A673 (cell line): ENCODE measurements at places on chromosomes 3 and 15. TPM values are rescaled to one million over a fixed set of nuclear protein-coding genes. Genes with fewer than 3 reads are reported as not detected.

DNA sequence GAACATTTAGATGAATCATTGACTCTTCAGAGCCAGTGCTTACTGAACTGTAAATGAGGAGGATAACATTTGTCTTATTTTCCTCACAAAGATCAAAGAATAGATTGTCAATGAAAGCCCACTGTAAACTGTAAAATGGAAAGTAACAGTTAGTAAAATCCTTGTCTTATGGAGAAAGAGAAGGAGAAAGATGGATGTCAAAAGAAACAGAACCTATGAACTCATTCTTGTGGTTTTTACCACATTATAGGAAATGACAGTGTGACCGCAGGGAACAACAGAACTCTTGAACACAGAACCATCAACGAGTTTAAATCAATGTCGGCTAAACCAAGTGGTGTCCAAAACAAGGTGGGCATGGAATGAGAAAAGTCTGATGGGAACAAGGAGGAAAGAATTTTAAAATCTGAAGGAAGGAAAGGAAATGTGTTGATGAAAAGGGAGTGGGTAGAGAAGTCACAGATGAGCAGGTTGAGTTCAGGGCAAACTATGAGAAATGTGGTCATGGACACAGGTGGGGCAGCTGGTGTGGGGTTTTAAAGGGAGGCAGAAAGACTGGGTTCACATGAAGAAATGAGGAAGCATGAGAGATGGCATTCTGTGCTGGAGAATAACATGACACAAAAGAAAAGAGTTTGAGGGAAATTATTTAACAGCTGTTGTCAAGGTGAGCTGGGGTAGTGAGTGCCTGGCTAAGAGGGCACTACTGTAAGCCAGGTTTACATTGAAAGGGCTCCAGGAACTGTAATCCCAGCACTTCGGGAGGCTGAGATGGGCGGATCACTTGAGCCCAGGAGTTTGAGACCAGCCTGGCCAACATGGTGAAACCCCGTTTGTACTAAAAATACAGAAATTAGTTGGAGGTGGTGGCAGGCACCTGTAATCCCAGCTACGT is 42.4 kb upstream of the ETV5 start:
- H3K27ac ChIP-seq = no peak overlapping the region
- no peak for DNase-seq
- no peaks in the 10 kb centered on the region for H3K27me3 ChIP-seq
- no peak overlapping the region for H3K4me3 ChIP-seq
- H3K36me3 ChIP-seq = no peaks in the 10 kb centered on the region

- H3K36me3 ChIP-seq = peaks cover 33% of the 10 kb centered on the region
- no peaks in the 10 kb centered on the region for H3K27me3 ChIP-seq
- no peak overlapping the region for H3K27ac ChIP-seq
These were observed 6.3 kb downstream of the RBM15B start for GRCh38 chr3:51397392-51397791.

DNA sequence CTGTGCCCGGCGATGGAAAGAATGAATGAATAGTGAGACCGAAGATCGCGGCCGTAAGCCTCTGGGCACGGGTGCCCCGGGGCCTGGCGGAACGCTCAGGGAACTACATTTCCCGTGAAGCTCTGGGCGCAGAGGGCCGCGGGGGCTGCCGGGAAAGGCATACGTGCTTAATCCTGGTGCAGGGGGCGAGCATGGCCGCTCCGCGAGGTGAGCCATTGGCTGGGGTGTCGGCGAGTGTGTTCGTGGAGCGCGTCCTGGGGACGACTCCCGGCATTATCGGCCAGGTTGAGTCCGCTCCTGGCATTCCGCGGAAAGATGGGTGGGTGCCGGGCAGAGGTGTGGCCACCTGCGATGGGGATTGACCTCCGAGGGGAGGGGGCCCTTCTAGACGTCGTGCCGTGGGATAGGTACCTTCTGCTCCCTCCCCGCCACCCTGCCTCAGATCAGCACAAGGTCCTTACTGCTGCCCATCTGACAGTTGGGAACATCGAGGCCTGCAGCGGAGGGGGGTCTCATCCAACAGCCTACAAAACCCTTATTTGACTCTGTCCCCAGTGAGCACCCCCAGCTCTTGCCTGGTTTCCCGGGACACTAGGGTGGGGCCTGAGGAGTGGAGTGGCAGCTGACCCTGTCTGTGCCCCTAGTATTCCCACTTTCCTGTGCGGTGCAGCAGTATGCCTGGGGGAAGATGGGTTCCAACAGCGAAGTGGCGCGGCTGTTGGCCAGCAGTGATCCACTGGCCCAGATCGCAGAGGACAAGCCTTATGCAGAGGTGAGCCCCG is at the start of gene MPI:
Gene MPI, plus strand, starts transcription at position 160 of the 782 bp plus-strand sequence. Its CDS starts 32 bp downstream, at position 192.
- no peaks in the 10 kb centered on the region for H3K27me3 ChIP-seq
- no peaks in the 10 kb centered on the region for H3K4me1 ChIP-seq
- H3K36me3 ChIP-seq = peaks cover 18% of the 10 kb centered on the region
- DNase-seq = peak; percentile 92
- peak within 1 kb of the TSS; percentile 81 for H3K27ac ChIP-seq
- peak within 1 kb of the TSS; percentile 62 for H3K4me3 ChIP-seq

DNA sequence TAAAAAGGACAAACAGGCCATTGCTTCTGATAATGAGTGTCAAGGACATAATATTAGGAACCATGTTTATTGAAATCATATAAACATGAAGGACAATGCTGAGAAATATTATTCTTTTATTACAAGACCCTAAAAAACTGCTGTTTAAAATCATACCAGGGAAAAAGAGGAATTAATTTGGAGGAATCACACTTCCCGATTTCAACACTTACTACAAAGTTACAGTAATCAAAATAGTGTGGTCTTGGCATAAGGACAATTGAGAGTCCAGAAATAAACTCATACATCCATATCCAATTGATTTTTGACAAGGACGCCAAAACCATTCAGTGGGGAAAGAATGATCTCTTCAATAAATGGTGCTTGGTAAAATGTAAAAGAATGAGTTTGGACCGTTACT is 13.0 kb downstream of the CYP1A1 start:
- no peak for DNase-seq
- H3K4me3 ChIP-seq = no peak overlapping the region
- no peaks in the 10 kb centered on the region for H3K4me1 ChIP-seq
- H3K36me3 ChIP-seq = no peaks in the 10 kb centered on the region
- no peak overlapping the region for H3K27ac ChIP-seq

DNA sequence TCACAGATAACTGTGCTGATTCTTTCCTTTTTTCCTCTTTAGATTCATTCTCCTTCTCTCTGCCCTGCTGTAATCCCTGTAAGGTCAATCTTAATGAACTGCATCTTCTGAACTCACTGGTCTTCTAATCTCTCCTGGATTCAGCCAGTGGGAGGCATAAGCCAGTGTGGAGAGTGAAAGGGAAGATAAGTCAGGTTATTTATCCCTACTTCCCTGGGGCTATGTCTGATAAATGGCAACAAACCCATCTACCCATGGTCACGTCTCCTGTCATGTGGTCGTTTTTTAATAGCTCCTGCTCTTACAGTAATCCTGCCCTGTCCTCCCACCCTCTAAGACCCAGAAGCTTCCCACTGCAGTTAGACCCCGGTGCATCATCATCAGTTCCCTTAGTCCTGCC is 199.6 kb upstream of the NAALADL2 start:
- H3K36me3 ChIP-seq = no peaks in the 10 kb centered on the region
- DNase-seq = no peak
- H3K27ac ChIP-seq = no peak overlapping the region
- no peak overlapping the region for H3K4me3 ChIP-seq
- no peaks in the 10 kb centered on the region for H3K27me3 ChIP-seq
- H3K4me1 ChIP-seq = no peaks in the 10 kb centered on the region

GRCh38 chr3:184637705-184638104 is 74.2 kb downstream of the MAGEF1 start:
- no peak overlapping the region for H3K4me3 ChIP-seq
- peaks cover 5% of the 10 kb centered on the region for H3K4me1 ChIP-seq
- H3K27ac ChIP-seq = no peak overlapping the region
- no peak for DNase-seq

DNA sequence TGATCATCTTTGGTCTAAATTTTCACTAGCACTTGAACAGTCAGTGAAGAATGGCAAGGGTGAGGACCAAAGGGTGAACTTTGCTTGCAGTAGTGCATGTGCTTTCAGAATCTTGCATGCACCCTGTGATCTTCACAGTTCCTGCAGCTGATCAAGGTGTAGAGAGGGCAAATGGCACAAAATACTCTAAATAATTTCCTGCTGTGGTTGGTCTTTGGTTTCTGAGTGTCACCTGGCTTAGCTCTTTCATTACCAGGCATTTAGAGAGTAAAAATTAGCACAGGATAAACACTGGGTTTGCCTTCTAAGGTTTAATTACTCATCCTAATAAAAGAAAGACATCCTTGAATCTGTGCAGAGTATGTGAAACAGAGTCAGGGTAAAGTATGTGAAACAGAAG is 11.4 kb downstream of the TIPARP start:
- peaks cover 98% of the 10 kb centered on the region for H3K4me1 ChIP-seq
- peak overlapping the region; percentile 18 for H3K4me3 ChIP-seq
- H3K27ac ChIP-seq = peak overlapping the region; percentile 38
- no peaks in the 10 kb centered on the region for H3K27me3 ChIP-seq
- H3K36me3 ChIP-seq = peaks cover 79% of the 10 kb centered on the region

DNA sequence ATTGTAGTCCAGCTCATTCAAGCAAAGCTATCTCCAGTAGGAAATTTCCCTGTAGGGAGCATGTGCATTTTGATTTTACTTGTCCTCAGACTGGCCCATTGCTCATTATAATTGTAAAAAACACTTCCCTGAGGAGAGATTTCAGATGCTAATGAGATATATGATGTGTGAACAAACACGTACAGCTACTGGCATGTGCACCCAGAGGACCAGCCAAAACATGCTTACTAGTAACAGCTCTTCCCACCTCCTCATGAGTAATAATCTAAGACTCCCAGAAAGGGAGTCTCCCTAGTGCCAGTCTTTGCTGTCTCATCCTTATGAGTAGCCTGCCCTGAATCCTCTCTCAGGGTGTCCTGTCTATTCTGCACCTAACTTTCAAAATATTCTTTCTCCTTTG is 43.4 kb downstream of the FBXO22 start:
- peak; percentile 52 for DNase-seq
- no peak overlapping the region for H3K27ac ChIP-seq
- no peaks in the 10 kb centered on the region for H3K36me3 ChIP-seq
- H3K27me3 ChIP-seq = no peaks in the 10 kb centered on the region
- H3K4me3 ChIP-seq = no peak overlapping the region
- no peaks in the 10 kb centered on the region for H3K4me1 ChIP-seq

DNA sequence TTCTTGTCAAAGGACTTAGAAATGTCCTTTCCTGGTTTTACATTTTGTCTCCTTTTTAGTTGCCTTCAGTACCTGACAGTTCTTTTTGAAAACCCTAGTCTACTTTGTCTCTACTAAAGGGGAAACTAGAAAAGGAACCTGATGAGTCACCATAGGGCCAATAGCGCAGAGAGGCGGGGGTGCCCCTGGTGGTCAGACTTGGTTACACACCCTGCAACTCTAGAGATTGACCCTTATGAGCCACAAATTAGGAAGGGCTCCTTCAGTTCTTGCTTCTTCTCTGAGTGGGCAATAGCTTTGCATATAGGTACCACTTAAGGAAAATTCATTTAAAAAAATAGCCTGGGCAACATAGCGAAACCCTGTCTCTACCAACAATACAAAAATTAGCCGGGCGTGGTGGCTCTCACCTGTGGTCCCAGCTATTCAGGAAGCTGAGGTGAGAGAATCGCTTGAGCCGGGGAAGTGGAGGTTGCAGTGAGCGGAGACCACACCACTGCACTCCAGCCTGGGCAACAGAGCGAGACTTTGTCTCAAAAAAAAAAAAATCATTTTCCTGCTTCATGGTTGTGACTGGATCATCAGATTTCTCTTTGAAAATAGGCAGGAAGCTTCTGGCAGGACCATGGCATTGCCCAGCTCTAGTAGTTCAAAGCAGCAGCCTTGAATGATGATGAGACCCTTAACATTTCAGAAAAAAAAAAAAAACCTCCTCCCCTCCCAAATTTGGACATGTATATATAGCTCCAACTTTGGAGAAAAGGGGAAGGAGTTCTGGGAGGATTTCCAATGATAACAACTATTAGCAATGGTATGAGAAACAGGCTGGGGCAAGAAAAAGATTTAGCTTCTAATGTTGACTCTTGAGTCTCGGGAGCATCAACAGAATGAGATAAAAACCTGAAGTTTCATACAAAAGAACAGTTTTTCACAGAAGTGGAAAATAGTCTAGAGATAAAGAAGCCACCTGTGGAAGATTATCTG is 45.2 kb upstream of the RASA2 start:
- H3K36me3 ChIP-seq = peaks cover 5% of the 10 kb centered on the region
- no peaks in the 10 kb centered on the region for H3K27me3 ChIP-seq
- peak; percentile 74 for DNase-seq
- H3K27ac ChIP-seq = no peak overlapping the region
- no peak overlapping the region for H3K4me3 ChIP-seq

- H3K4me1 ChIP-seq = peaks cover 24% of the 10 kb centered on the region
- no peak overlapping the region for H3K27ac ChIP-seq
- H3K4me3 ChIP-seq = no peak overlapping the region
- H3K36me3 ChIP-seq = peaks cover 66% of the 10 kb centered on the region
- no peaks in the 10 kb centered on the region for H3K27me3 ChIP-seq
These were observed 16.2 kb downstream of the CEP152 start for GRCh38 chr15:48794697-48795134.

DNA sequence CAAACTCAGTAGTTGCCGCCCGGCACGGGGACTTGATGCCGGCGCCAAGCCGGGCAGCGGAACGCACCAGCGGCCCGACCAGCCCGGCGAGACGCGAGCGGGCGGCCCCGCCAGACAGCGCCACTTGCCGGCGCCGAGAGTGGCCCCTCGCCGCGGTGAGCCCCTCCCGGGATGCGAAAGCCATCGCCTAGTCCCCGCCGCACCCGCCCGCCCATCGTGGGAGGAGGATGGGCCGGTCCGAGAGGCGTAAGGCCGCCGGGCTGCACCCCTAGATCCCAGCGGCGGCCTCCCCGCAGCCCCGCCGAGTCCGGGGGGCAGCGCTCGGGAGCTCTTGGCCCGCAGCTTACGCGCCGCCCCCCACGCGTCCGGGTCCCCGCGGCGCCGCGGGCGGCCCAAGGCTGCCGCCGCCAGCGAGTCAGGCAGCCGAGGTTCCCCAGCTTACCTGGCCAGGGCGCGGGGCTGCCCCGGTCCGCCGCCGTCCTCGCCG is 609 bp downstream of the GOLGA8A start:
- no peaks in the 10 kb centered on the region for H3K4me1 ChIP-seq
- peak overlapping the region; percentile 63 for H3K4me3 ChIP-seq
- peak; percentile 56 for DNase-seq
- peak overlapping the region; percentile 23 for H3K27ac ChIP-seq
- H3K27me3 ChIP-seq = peaks cover 18% of the 10 kb centered on the region

DNA sequence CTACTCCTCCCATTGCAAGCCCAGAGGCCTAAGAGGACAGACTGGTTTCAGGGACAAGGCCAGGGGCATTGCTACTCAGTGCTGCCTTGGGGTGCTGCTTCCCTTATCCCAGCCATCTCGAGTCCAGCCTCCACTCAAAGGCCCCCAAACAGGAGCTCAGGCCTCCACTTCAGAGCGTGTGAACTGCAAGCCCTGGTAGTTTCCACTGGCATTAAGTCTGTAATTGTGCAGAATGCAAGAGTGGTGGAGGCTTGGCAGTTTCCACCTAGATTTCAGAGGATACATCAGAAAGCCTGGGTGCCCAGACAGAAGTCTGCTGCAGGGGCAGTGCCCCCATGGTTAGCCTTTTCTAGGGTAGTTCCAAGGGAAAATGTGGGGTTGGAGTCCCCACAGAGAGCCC is 192.8 kb upstream of the ST8SIA2 start:
- no peaks in the 10 kb centered on the region for H3K27me3 ChIP-seq
- peaks cover 5% of the 10 kb centered on the region for H3K4me1 ChIP-seq
- no peaks in the 10 kb centered on the region for H3K36me3 ChIP-seq

Gene ANKRD63
- 2.5 TPM in 2 replicates for total RNA-seq

Gene TBC1D5
- total RNA-seq = 40.7 and 44.5 TPM in 2 replicates

Gene CHRM5
- total RNA-seq = not detected in 2 replicates

Gene TRAT1
- not detected in 2 replicates for total RNA-seq

Gene SKOR1
- 0.21 and 0.37 TPM in 2 replicates for total RNA-seq

Gene CX3CR1
- total RNA-seq = not detected in 2 replicates

Gene CPN2
- not detected in 2 replicates for total RNA-seq
